Mammary epithelial cell (primary cell): ENCODE measurements at places on chromosomes 3 and 15.

GRCh38 chr3:20316238-20316637 is 130.2 kb upstream of the SGO1 start:
- no peak for DNase-seq

DNA sequence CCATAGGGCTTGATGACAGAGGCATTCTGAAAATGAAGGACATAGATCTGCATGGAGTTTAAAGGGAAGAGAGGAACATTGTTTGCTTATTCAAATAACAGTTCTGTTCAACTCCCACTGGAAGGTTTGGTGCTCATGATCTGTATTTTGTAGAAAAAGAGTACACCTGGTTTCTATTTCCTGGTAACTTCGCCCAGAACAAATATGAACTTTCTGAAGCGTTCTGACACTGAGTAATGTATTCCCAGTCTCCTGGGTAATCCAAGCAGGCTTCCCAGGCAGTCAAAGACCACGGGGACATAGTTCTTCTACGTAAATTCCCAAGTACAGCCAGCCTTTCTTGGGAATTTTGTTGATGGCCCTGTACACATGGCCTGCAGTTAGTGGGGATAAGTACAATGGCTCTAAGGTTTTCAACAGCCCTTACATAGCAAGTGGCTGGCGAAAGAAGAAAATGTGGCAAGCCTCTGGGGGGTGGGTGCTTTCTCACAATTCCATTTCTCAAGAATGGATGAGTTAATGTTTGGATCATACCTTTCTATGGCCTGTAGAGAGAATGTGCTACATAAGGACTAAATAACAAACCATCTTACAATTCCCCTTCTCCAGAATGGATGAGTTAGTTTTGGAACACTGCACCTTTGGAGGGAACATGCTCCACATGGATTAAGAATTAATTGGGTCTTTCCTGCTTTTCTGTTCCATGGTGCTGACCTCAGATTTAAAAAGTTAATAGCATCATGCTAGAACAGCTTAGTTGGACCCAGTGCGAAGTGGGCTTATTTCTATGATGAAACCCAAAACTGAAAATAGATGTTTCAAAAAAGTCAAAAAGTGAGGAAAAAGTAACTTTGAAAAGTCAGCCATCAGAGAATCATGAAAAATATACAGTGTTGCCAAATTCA is 52.7 kb downstream of the COL6A6 start:
- no peak for DNase-seq

DNA sequence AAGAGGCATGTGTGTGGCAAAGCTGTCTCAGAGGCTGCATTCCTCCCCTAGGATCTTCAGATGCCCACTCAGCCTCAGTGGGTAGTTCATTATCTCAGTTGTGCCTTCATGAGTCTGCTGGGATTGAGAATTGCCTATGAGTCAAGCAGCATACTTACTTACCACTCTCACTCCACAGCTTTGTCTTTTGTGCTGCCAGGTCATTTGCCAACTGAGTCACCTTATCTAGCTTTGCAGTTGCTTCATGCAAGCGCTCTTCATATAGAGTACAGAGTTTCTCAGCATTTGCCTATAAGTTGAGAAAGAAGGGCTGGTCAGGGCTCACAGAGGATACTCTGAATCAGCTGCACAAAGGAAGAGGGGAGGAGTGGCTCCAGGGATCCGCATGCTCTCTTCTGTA is 89.5 kb downstream of the MYH15 start:
- DNase-seq = peak; percentile 97

GRCh38 chr3:104717828-104718196 is 648.9 kb upstream of the ALCAM start:
- DNase-seq = no peak

DNA sequence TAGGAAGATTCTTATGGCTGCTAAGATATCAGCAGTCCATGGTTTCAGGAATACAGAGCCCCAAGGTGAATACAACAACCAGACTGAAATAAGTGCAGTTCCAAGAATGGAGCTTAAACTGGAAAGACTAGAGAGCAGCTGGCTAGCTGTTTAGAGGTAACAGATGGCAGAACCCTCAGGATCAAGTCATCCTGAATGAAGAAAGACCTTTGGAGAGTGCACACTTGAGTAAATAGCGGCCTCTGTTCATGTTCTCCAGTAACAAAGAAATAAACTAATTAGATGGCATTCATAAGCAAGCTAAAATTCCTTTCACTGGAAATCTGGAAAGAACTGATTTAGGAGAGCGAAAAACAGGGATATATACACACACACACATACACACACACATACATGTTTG is 968.4 kb downstream of the FHIT start:
- no peak for DNase-seq

DNA sequence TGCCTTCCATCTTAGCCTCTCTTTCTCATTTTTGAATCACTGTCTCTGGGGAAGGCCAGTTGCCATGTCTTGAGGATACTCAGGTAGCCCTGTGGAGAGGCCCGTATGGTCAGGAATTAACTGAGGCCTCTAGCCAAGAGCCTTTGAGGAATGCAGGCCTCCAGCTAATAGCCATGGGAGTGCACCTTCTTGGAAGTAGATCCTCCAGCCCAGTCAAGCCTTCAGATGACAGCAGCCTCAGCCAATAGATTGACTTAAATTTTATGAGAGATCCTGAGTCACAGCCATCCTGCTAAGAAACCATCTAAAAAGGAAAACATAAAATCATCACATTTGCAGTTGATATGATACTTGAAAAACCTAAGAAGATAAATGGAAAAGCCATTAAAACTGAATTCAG is 112.5 kb upstream of the BNIP2 start:
- DNase-seq = peak; percentile 47

DNA sequence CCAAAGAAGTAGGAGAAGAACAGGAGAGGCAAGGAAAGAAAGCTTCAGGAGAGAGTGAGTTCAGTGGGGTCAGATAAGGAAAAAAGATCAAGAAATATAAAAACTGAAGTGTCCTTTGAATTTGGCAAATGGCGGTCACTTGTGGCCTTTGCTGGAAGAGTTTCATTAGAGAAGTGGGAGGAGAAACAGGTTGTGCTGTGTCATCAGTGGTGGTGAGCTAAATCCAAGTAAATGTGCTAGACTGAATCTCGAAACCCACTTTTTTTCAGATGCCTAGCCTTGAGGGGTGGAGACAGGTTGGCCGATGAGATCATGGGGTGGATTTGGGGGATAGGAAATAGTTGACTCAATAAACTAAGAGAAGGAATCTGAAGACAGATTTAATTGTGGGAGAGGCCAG is 43.7 kb downstream of the CHRD start:
- DNase-seq = peak; percentile 15

DNA sequence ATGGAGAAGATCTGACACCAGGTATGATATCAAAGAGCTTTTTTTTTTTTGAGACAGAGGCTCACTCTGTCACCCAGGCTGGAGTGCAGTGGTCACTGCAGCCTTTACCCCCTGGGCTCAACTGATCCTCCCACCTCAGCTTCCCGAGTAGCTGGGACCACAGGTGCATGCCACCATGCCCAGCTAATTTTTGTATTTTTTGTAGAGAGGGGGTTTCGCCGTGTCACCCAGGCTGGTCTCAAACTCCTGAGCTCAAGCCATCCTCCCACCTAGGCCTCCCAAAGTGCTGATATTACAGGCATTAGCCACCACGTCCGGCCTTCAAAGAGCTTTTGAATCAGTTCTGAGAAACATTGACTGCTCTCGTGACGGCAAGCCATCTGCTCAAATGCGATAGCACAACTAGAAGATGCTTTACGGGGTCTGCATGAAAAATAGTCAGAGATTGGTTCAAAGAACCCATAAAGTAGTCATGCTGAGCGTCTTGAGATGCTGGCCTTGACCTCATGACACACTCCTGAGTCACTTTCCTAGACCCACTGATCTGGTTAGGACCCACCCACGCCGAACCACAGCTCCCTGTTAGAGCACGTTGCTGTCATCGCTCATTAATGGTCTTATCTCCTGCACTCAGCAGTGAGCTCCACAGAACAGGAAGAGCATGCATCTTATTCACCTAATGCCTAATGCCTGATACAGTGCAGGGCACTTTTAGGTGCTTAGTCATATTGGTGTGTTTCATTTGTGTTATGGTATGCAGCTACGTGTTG is 57.0 kb upstream of the NR2F2 start:
- peak; percentile 100 for DNase-seq

GRCh38 chr3:136173939-136174490 is 22.1 kb downstream of the MSL2 start:
- DNase-seq = no peak

DNA sequence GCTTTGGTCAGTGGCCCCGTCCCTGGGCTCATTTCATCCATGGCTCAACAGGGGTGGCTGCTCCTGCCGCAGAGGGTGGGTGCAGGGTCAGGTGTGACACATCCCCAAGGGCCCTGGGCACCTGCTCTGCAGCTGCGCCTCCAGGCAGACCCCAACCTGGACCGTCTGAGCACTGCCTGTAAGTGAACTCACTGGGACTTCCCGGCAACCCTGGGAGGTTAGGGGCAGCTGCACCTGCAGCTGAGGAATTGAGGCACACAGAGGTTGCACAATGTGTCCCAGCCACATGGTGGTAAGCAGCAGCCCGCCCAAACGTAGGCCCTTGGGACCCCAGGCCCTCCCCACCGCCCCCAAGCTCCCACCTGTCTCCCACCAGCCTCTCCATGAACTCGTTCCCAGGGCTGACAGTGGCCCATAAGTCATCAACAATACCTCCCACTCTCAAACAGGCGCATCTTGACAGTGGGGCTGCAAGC is 55.1 kb downstream of the PLXNA1 start:
- no peak for DNase-seq

DNA sequence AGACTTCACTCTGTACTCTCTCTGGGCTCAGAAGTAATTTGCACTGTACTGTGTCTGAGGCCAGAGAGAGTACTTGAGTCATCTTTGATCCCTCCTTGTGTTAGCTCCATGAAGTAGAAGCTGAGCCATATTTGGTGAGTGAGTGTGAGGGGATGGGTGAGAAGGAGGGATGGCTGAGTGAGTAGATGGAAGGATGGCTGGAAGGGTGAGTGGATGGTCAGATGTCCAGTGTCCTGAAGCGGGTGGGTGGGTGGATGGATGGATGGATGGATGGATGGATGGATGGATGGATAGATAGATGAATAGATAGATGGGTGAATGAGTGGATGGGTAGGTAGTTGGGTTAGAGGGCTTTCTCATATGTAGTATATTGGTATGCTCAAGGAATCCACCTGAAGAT is 39.3 kb downstream of the FGD5 start:
- no peak for DNase-seq

- no peak for DNase-seq
Observed at GRCh38 chr15:65912235-65912634, 42.9 kb downstream of the RAB11A start.

DNA sequence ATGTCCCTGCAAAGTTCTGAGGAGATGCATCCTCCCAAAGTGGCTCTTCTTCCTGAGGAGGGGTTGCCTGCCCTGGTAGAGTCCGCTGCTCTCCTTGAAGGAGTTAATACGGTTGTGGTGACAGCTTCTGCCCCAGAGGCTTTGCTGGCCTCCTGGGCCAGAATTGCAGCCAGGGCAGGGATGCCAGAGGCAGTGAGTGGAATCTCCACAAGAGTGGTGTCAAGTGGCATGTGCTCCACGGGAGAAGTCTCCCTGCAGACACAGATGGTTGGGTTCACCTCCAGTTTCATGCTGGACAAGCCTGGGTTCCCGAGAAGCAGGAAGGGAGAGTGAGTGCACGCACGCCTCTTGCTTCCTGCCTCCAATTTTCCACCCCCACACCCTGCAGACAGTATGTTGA is 105.5 kb downstream of the SLC25A26 start:
- no peak for DNase-seq

- DNase-seq = no peak
Observed at GRCh38 chr3:68751888-68752287, 180.5 kb downstream of the TAFA4 start.

DNA sequence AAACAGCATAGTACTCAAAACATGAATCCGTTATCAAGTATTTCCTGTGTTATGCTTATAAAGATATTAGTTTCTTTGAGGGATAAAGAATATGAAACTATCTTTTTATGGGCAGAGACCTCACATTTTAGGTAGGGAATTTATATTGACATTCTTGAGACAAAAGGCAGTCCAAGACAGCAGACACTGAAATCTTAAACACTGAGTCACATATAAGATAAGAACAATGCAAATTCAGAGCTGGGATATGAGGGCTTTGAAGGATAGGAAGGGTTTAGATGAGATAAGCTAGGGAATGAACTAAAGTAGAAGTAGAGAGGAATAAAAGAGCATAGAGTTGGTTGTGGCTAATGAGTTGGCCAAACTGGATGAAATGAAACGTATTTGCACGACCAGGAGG is 58.4 kb downstream of the ASTE1 start:
- DNase-seq = no peak

- DNase-seq = peak; percentile 99
Observed at GRCh38 chr15:75666823-75667501, 19.2 kb downstream of the SNX33 start.

GRCh38 chr15:75921732-75922703 is 18.3 kb downstream of the FBXO22 start:
- peak; percentile 78 for DNase-seq

GRCh38 chr15:100276506-100276905 is 65.3 kb downstream of the ADAMTS17 start:
- no peak for DNase-seq

GRCh38 chr3:158273656-158274055 is 163.8 kb downstream of the RSRC1 start:
- no peak for DNase-seq

DNA sequence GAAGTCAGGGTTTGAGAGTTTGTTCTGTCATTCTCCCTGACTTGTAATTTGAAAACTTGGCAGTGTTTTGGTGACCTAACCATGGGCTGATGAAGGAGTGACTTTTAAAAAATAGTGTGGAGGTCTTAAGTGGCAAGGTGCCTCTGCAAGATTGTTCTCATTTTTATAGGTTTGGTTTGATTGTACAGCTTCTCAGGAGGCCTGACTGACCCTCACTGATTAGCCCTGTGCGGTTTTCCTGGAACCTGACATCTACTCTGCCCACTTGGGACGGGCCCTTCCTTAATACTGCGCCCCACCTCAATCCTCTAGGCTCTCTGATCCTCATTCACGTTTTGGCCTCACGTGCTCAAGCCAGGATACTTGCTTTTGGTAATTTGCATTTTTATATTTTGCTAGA is 2.8 kb downstream of the UBE2E1 start:
- DNase-seq = no peak

GRCh38 chr15:26781816-26782215 is 8.9 kb upstream of the GABRB3 start:
- DNase-seq = no peak

- no peak for DNase-seq
Observed at GRCh38 chr15:72907733-72908132, 124.2 kb upstream of the ADPGK start.
